ENCODE measurements at places on chromosomes 11 and 22. TPM values are rescaled to one million over a fixed set of nuclear protein-coding genes. Genes with fewer than 3 reads are reported as not detected.

DNA sequence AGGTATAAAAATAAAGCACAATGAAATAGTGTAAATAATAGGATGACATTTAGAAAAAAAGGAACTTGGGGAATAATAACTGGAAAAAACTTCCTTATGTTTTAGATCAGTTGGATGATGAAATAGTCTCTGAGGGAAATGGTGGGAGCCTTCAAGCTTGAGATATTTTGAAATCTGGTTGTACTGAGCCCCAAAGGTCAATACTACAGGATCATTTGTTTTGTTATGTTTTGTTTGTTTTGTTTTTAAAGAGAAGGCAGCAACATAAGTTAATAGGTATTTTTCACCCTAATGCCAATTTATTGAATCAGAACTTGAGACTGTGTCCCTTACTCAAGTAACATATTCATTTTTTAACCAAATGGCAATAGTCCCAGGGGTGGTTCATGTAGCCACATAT lies 393.1 kb downstream of the ETS1 start:
- DNase-seq: peak; percentile 74

The CD44 gene
- total RNA-seq: 441 TPM

DNA sequence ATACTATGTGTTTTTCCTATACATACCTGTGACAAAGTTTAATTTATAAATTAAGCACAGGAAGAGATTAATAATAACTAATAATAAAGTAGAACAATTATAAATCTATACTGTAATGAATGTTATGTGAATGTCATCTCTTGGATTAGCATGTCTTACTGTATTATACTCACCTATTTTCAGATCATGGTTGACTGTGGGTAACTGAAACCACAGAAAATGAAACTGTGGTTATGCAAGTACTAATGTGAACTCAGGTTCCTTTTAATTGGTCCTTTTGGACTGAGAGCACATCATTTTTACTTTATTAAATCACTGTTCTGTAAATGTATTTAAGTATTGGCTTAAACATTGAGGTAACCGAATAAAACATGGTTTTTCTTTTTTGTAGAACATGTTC lies 108.8 kb downstream of the PPP6R3 start:
- no peak for DNase-seq

GRCh38 chr11:71473793-71474080 lies 20.7 kb downstream of the NADSYN1 start:
- no peak for DNase-seq

The CXCR5 gene
- total RNA-seq: not detected

The XRRA1 gene
- 9.7 TPM for total RNA-seq

DNA sequence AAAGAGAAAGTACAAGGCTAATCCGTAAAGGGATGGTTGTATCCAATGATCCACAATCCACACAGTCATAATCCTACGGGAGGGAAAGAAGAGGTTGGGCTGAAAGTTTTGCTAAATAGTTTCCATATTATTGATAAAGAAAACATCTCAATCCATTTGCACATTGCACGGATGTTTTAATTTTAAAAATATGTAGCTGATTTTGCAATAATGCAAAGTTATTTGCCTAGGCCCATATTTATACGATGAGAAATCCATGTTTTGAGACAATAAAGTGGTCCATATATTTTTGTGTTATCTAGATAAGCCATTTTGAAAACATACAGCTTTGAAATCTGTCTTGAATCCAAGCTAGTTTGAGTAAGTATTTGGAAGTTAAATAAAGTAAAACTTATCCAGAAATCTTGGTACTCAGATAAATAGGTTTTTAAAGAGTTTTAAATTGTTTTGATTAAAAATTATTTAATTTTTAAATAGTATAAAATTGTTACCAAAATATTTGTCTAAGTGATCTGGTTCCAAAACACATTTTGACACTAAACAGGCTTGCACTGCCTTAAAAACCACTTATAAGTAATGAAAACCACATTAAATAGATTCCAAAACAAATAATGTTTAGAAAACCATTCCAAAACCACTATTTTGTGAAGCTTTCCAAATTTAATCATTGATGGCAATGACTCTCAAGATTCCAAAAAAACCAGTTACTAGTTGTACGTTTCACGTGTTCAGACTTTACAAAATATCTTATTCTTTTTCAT lies 38.2 kb upstream of the PAMR1 start:
- peak; percentile 82 for DNase-seq

The BBOX1 gene
- not detected for total RNA-seq

- no peak for DNase-seq
These were observed 6.1 kb downstream of the P2RY2 start for GRCh38 chr11:73223998-73224730.

GRCh38 chr11:45646275-45646927 lies 19.0 kb downstream of the CHST1 start:
- DNase-seq: peak; percentile 29

DNA sequence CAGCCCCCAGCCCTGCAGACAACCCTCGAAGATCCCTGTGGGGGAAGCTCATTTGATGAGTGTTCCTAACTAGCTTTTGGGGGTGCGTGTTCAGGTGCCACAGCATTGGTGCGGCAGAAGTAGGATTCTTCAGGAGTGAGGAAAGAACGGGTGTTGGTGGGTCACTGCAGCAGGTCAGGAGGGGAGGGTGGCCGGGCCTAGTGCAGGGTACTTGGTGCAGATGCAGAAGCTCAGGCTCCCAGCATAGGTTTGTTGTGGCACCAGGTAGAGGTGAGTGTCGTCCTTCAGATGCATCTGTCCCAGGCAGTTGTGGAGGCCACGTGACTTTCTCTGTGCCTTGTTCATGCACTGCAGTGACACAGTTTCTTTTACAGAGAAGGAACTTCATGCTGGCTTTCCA lies 15.1 kb upstream of the ADORA2A start:
- DNase-seq: no peak

- DNase-seq: peak; percentile 15
These were observed 34.9 kb upstream of the CD82 start for GRCh38 chr11:44530413-44531115.

- DNase-seq: no peak
These were observed 695.7 kb downstream of the NELL1 start for GRCh38 chr11:21364866-21365624.

The SLC25A18 gene
- total RNA-seq: 0.32 TPM

GRCh38 chr22:48837341-48837935 lies 990.2 kb downstream of the BRD1 start:
- DNase-seq: no peak

The CHRDL2 gene
- not detected for total RNA-seq

- no peak for DNase-seq
These were observed 607 bp downstream of the DMC1 start for GRCh38 chr22:38569181-38569971.

GRCh38 chr22:19704355-19705015 lies 9.8 kb upstream of the SEPTIN5 start:
- no peak for DNase-seq

The CCDC85B gene
- total RNA-seq: 49.0 TPM

- peak; percentile 83 for DNase-seq
These were observed 41.9 kb downstream of the MED15 start for GRCh38 chr22:20549232-20549841.

DNA sequence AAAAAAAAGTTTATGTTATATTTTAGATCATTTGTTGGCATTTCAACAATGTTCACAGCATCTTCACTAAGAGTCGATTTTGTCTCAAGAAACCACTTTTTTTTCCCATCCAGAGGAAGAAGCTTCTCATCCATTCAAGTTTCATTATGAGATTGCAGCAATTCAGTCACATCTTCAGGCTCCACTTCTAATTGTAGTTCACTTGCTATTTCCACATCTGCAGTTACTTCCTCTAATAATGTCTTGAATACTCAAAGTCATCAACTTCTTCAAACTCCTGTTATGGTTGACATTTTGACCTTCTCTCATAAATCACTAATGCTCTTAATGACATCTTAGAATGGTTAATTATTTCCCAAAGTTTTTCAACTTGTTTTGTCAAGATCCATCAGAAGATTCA lies 61.3 kb upstream of the CHORDC1 start:
- DNase-seq: no peak

- DNase-seq: no peak
These were observed 620.2 kb upstream of the TENM4 start for GRCh38 chr11:80061056-80061455.

DNA sequence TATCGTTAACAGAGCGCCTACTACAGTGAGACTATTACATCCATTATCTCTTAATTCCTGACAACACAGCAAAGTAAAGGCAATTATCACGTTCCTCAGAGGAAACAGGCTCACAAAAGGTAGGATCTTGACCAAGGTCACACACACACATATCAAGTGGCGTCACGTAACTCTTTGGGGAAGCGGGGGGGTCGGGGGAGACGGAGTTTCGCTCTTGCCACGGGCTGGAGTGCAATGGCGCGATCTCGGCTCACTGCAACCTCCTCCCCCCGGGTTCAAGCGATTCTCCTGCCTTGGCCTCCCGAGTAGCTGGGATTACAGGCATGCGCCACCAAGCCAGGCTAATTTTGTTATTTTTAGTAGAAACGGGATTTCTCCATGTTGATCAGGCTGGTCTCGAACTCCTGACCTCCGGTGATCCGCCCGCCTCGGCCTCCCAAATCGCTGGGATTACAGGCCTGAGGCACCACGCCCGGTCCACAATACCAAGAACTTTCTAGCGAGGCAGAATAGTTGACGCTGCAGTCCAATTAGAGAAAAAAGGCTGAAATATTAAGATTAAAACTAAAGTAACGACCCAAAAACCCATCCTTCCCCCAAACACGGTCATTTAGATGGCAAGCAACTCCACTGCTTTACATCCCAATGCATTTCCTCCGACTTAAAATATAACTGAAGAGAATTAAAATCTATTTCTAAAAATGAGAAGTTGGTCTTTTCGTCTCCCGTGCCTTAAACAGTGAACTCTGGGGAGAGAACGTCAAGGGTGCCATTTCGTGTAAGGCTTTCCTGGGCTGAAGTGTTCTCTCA lies 1.2 kb downstream of the DDX17 start:
- DNase-seq: peak; percentile 65

DNA sequence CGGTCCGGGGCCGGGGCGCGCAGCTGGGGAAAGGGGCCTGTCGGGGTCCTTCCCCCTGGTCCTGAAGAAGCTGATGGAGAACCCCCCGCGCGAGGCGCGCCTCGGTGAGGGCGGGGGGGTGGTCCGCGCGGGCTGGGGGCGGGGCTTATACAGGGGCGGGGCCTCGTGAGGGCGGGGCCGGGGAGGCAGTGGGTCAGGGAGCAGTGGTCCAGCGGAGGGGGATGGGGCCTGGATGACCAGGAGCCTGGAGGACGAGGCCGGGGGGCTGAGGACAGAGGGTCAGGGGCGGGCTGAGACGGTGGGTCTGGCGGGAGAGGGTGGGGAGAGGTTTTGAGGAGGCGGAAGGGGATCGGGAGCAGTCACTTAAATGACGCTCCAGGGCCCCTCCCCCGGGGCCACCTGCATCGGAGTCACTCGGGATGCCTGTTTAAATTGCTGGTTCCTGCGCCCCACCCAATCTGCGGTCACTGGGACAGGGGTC lies 396 bp downstream of the TEF start:
- peak; percentile 63 for DNase-seq

The SLC43A3 gene
- total RNA-seq: 16.4 TPM

GRCh38 chr11:66048547-66049323 lies at the start of gene GAL3ST3:
Gene GAL3ST3 (minus strand): TSS chr11:66049161. CDS start chr11:66045415, 3,746 bp downstream.
- no peak for DNase-seq

GRCh38 chr11:57480409-57481137 lies 20.2 kb downstream of the RTN4RL2 start:
- peak; percentile 51 for DNase-seq

DNA sequence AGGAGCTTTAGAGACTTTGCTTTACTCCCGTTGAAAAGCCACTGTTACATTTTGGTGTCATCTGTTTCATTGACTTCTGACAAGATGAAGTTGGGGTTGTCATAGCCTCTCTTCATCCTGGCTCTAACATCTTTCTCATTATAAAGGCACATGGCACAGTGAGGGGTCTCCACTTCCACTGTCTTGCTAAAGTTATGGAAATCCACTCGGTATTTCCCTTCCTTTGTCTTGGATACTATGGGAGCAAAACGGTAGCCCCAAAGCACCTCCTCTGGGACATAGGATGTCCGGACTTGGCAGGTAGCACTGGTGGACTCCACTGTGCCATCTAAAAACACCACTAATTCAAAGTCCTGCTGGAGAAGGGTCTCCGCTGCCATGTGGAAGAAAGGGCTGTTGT lies 28.0 kb downstream of the KCNJ1 start:
- no peak for DNase-seq

DNA sequence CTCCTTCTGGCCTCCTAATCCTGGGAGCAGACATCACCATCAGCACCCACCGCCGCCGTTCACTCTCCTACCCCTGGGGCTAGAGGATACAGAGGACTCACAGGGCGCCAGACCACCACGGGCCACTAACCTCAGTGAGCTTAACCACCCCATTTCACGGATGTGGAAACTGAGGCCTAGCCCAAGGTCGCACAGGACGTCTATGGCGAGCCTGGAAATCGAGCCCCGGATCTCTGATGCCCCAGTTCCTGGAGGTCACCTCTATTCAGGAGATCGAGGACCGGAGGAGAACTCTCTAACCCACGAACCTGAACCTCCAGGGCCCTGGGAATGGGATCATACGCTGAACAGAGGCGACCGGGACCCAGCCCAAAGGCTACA lies 349 bp downstream of the TIMM10 start:
- no peak for DNase-seq

DNA sequence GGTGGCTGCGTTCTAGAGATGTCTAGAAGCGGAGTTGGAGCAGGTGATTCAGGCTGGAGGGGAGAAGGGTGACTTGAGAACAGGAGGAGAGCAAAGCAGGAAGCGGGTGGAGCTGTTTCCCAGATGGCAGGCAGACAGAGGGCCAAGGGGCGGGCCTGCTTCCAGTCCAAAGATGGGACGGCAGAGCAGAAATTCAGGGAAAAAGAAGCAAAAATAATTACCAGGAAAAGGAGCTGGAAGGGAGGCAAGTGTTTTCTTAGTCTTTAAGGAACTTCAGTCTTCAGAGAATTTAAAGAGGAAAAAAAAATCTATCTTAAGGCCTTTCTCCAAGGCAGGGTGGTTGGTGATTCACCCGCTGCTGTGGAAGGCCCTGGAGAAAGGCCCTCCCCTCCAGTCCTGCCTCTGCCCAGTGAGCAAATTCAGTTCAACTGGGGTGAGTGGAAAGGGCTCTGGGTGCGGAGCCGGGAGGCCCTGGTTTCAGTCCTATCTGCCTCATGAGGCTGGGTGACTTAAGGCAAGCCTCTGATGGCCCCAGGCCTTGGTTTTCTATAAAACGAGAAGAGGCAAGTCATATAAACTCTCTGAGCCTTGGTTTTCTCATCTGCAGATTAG lies 4.5 kb upstream of the CREB3L1 start:
- peak; percentile 94 for DNase-seq

DNA sequence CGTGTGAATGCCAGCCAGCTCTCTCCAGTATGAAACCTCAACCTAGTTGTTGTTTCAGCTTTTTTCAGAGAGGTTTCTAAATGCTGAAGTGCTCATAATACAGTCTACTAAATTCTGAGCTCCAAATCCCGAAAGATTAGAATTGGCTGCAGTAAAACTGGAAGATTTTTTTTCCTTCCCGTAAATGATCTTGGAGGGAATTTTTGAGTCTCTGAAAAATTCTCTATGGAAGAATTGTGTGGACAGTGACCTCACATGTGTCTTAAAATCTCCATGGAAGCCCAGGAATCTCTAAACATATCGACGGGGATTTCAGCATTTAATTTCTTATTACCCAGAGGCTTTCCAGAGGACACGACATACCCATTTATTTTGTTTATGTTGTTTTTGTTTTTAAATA lies 1499.2 kb downstream of the LRRC4C start:
- DNase-seq: no peak

The SLC17A6 gene
- not detected for total RNA-seq

GRCh38 chr11:65215441-65216076 lies 33.8 kb downstream of the CAPN1 start:
- no peak for DNase-seq

- DNase-seq: peak; percentile 81
These were observed at the start of gene APOL1 for GRCh38 chr22:36252754-36253522. Gene APOL1 (plus strand): TSS chr22:36253133. CDS start chr22:36254956, 1,823 bp downstream.
